ENCODE measurements at places on chromosomes 2 and 18.

DNA sequence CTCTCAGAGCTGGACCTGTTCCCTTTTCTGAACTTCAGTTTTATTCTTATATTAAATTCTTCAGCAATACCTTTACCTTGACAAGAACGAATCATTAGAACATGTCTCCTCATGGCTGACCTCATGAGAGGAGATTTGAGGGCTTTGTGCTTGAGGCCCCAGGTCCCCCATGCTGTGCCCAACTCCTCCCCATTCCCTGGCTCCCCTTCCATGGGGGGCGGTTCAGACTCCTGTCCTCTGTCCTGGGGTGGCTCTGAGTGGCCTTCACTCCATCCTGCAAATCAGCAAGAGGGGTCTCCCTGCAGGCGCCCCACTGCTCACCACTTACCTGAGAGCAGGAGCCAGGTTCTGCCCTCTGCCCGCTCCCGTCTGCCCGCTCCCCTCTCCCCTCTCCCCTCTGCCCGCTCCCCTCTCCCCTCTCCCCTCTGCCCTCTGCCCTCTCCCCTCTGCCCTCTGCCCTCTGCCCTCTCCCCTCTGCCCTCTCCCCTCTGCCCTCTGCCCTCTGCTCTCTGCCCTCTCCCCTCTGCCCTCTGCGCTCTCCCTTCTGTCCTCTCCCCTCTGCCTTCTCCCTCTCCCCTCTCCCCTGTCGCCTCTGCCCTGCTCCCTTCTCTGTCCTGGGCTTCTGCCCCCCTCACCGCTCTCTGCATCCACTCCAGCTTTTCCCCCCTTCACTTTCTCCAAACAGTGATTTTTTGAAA, 98.7 kb upstream of the ALKAL2 start:
- H3K4me1 ChIP-seq, result no peaks in the 10 kb centered on the region
- DNase-seq, result no peak
- no peaks in the 10 kb centered on the region for H3K36me3 ChIP-seq
- H3K27me3 ChIP-seq, result no peaks in the 10 kb centered on the region
- H3K27ac ChIP-seq, result no peak overlapping the region
- no peak overlapping the region for H3K4me3 ChIP-seq

GRCh38 chr2:65767946-65768345, 335.5 kb upstream of the SPRED2 start:
- no peaks in the 10 kb centered on the region for H3K27me3 ChIP-seq
- no peak overlapping the region for H3K27ac ChIP-seq
- no peak for DNase-seq
- H3K4me3 ChIP-seq, result no peak overlapping the region
- no peaks in the 10 kb centered on the region for H3K36me3 ChIP-seq

DNA sequence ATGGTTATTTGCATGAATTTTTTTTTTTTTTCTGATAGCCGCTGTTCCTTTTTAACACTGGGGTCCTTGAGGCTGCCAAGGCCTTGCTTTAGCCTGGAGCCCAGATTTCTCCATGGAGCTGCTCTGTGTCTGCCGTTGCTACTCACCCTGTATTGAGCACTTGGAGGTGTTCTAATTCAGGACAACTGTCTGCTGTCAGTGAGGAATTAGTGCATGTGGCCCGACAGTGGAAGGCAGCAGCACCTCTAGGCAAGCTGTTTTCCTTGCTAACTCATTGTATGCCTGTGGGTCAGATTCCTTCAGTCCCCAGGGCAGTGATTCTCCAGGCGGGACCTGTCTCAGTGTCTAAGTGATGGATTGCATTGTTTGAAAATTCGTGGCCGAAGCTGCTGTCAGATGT, 147.7 kb upstream of the DPP10 start:
- no peak overlapping the region for H3K27ac ChIP-seq
- no peaks in the 10 kb centered on the region for H3K4me1 ChIP-seq
- no peaks in the 10 kb centered on the region for H3K27me3 ChIP-seq
- H3K36me3 ChIP-seq, result no peaks in the 10 kb centered on the region

DNA sequence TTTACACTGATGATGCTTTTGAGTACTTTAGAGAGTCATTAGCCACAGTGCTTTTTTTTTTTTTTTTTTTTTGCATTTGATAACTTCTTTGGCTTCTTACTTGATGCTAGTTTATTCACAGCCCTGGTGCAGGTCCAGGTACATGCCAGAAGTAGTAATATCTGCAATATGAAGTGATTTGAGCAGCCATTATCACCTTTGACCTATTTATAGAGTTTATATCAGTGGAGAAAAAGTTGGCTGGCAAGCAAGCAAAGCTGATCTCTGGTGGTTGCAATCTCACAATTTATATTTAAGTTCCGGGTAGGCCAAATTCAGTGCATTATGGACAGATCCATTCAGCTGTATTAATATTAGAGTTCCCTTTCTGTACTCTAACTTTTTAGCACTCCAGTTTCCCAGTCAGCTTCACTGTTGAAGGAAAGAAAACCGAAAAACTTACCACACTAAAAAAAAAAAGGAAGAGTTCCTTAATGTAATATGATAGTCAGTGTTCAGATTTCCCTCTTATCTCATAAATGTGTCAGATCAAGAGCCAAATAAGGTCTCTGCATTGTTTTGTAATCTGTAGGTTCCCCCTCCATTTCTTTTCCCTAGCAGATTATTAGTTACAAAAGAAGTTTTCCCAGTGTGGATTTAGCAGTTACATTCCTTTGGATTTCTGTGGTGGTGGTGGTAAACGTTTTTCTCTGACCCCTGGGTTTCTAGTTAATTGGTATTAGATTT, 78.6 kb downstream of the HAUS1 start:
- H3K4me3 ChIP-seq, result no peak overlapping the region
- no peak overlapping the region for H3K27ac ChIP-seq
- no peaks in the 10 kb centered on the region for H3K36me3 ChIP-seq
- DNase-seq, result no peak
- H3K4me1 ChIP-seq, result peaks cover 10% of the 10 kb centered on the region

DNA sequence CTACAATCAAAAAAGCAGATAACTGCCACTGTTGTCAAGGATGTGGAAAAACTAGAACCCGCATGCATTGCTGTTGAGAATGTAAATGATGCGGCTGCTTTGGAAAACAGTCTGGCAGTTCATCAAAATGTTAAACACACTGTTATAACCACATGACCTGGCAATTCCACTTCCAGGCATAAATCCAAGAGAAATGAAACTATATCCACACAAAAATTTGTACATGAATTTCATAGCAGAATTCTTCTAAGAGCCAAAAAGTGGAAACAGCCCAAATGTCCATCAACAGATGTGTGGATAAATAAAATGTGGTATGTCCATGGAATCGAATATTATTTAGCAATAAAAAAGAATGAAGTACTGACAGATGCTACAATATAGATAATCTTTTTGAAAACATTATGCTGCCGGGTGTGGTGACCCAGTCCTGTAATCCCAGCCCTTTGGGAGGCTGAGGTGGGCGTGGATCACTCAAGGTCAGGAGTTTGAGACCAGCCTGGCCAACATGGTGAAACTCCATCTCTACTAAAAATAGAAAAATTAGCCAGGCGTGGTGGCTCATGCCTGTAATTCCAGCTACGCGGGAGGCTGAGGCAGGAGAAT, 32.0 kb downstream of the ERCC3 start:
- peaks cover 46% of the 10 kb centered on the region for H3K36me3 ChIP-seq
- H3K4me1 ChIP-seq, result peaks cover 5% of the 10 kb centered on the region
- DNase-seq, result no peak
- H3K27me3 ChIP-seq, result no peaks in the 10 kb centered on the region

- H3K27me3 ChIP-seq, result no peaks in the 10 kb centered on the region
- no peaks in the 10 kb centered on the region for H3K4me1 ChIP-seq
- H3K4me3 ChIP-seq, result no peak overlapping the region
- H3K36me3 ChIP-seq, result no peaks in the 10 kb centered on the region
- no peak for DNase-seq
Measured at GRCh38 chr2:204971206-204971907, 426.1 kb downstream of the PARD3B start.

- DNase-seq, result no peak
- H3K4me1 ChIP-seq, result peaks cover 41% of the 10 kb centered on the region
- no peaks in the 10 kb centered on the region for H3K27me3 ChIP-seq
Measured at GRCh38 chr2:127410871-127411652, 7.2 kb upstream of the PROC start.

DNA sequence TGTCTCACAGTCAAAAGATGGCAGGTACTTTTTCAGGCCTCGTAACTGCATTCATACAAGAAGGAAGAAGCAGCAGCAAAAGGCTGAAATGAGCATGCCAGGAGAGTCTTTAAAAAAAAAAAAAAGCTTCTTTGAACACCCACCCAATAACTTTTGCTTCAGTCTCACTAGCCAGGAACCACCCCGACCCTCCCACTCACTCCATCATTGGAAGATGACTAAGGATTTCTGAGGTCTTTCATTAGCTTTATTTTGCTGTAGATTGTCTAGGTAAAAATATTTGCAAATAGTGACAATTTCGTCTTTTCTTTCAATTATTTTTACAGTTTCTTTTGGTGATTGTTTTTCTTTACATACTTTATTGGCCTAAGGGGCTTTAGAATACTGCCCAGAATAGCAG, 37.9 kb downstream of the RBBP8 start:
- no peaks in the 10 kb centered on the region for H3K36me3 ChIP-seq
- no peak for DNase-seq
- no peaks in the 10 kb centered on the region for H3K4me1 ChIP-seq
- no peaks in the 10 kb centered on the region for H3K27me3 ChIP-seq

DNA sequence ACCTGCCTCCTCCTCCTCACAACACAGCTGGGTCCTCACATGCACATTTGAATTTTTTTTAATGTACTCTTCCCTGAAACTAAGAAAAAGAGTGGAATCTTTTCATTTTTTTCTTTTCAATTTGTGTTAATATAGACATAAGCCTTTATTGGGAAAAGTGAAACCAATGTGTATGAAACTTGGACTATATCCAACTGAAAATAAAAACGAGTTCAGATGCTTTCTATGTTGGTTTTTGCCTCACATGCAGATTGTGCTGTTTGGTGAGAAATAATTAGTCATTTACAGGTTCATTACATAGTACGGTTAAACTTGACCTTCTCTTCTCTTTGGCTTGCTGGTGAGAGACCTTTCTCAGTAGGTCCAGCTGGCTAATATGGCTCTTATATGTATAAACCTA, 515.2 kb upstream of the FANCL start:
- H3K27ac ChIP-seq, result no peak overlapping the region
- DNase-seq, result no peak
- no peak overlapping the region for H3K4me3 ChIP-seq
- no peaks in the 10 kb centered on the region for H3K4me1 ChIP-seq
- H3K27me3 ChIP-seq, result no peaks in the 10 kb centered on the region

- no peak overlapping the region for H3K27ac ChIP-seq
- H3K27me3 ChIP-seq, result no peaks in the 10 kb centered on the region
- no peaks in the 10 kb centered on the region for H3K4me1 ChIP-seq
- DNase-seq, result no peak
- H3K4me3 ChIP-seq, result no peak overlapping the region
Measured at GRCh38 chr2:70842401-70842800, 6.8 kb upstream of the CD207 start.

DNA sequence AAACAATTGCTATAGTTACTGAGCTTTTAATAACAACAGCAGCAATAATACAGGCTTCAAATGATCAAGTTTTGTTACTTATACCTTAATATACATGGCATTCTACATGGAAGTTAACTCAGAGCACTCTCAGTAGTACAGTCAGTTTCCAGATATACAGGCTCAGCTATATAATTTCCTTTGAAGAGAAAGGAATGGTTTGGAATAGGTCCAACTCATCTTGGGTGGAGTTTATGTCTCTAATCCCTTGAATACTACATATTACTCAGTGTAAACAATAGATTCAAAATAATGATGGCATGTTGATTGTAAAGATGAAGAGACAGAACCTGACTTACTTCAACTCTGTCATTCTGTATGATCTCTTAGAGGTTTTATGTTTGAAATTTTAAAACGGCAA, 174.9 kb downstream of the EPHA4 start:
- no peak for DNase-seq
- no peaks in the 10 kb centered on the region for H3K36me3 ChIP-seq
- no peak overlapping the region for H3K4me3 ChIP-seq
- H3K27me3 ChIP-seq, result peaks cover 3% of the 10 kb centered on the region
- H3K4me1 ChIP-seq, result no peaks in the 10 kb centered on the region

DNA sequence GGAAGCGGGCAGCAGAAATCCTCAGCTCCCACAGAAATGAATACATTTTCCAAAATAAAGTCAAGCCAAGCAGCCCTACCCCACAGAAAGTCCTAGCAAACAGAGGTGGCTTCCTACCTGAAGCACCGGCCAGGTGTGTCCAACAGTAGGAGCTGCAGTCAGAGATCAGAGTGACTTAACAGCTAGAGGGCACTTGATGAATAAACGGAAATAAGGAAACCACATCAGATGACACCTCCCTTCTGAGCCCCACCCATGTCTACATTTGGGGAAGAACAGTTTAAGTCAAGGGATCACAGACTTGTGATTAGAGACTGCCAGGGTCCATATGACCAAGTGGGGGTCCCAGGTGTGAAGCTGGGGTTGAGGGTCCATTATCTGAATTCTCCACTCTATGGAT, at the start of gene CXCR1:
Gene CXCR1, minus strand, starts transcription at position 172 of the 400 bp plus-strand sequence. CDS start 1,751 bp downstream, outside the sequence.
- H3K36me3 ChIP-seq, result no peaks in the 10 kb centered on the region
- no peak within 1 kb of the TSS for H3K4me3 ChIP-seq
- no peak for DNase-seq
- no peaks in the 10 kb centered on the region for H3K4me1 ChIP-seq
- no peak within 1 kb of the TSS for H3K27ac ChIP-seq

DNA sequence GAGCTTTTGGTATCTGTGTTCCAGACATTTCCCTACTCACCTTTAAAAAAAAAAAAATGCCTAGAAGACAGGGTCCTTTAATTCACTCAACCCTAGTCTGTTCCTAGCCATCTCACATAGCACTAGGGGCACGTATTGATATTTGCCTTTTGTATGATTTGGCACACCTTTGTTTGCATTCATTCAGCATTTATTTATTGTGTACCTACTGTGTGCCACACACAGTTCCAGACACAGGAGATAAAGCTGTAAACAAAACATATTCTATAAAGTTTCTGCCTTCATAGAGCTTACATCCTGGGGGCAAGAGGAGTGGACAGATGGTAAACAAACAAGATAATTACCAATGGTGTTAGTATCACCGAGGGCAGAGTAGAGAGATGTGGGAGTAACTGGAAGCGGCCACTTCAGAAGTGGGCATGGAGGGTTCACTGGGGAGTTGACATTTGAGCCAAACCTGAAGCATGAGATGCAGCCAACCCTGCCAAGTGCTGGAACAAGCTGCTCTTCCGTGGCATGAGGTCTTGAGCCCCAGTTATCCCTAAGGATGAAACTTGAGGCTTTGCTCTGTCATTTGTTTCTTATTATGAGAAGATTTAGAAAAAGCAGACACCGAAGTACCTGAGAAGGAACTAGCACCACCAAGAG, 18.2 kb downstream of the MAPRE2 start:
- no peak overlapping the region for H3K4me3 ChIP-seq
- H3K36me3 ChIP-seq, result no peaks in the 10 kb centered on the region
- peaks cover 48% of the 10 kb centered on the region for H3K4me1 ChIP-seq
- H3K27me3 ChIP-seq, result no peaks in the 10 kb centered on the region
